ENCODE measurements at places on chromosomes 12 and 14. TPM values are rescaled to one million over a fixed set of nuclear protein-coding genes. Genes with fewer than 3 reads are reported as not detected.

Gene ASB2
- total RNA-seq, result 0.60 TPM

- no peak for DNase-seq
Measured at GRCh38 chr12:129269756-129270495, 416.6 kb downstream of the GLT1D1 start.

GRCh38 chr12:124328116-124328515, 33.2 kb downstream of the RFLNA start:
- no peak for DNase-seq

DNA sequence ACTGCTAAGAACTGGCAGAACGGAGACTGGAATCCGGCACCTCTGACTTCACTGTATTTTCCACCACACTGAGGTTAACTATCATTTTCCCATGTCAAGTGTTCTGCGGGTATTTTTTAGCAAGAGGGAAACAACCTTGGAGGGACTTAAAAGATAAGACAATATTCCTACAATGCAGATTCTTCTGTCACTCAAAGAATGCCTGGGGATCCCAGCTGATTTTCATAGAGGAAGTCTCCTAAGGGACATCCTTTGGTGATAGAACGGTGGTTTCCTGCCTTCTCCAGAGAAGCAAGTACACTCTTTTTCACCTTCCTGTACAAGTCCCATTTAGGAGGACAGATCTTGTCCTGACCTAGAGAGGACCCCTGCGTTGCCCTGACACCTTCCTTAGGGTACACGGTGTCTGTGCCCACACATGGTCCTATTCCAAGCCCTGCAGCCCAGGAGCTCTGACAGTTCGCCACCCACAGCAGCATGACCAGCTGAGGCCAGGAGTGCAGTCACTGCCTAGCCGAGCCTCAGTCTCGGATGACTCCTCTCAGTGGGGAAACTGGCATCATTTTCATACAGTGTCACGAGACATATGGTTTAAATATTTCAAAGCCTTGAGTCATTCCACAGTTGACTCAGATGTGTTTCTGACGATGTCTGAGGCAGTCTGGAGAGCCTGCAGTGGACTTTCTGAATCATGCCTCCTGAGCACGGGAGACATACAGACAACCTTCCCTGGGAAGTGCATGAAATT, 181.3 kb upstream of the FKBP4 start:
- DNase-seq, result no peak

- no peak for DNase-seq
Measured at GRCh38 chr14:78946949-78947348, 776.8 kb downstream of the NRXN3 start.
